ENCODE measurements at places on chromosomes 6 and 20.

DNA sequence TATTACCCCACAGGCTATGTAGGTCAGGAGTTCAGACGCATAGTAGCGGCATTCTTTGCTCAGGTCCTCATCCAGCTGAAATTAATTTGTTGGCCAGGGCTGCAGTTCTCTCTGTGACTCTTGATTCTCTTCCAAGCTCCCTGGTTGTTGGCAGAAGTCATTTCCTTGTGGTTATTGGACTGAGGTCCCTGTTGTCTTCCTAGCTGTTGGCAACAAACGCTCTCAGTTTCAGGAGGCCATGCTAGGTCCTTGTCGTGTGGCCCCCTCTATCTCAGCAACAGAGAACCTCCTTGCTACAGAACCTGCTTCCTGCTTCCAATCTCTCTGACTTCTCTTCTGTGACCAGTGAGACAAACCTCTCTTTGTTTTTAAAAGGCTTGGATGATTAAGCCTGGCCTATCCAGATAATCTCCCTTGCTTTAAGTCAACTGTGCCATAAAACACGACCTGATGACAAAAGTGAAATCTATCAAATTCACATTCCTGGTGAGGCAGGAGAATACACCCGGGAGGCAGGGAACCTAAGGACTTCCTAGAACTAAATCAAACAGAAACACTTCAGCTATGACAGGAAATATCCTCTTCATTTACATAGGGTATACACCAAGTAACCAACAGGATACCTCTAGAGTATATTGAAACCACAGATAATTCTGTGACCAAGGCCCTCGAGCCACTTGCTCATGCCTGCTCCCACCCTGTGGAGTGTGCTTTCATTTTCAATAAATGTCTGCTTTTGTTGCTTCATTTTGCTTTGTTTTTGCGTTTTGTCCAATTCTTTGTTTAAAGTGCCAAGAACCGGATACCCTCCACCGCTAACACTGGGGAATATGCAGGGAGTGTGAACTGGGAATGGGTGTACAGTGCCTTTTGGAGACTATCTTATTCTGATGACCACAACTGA is 196.0 kb downstream of the BTBD3 start:
- DNase-seq, result no peak

DNA sequence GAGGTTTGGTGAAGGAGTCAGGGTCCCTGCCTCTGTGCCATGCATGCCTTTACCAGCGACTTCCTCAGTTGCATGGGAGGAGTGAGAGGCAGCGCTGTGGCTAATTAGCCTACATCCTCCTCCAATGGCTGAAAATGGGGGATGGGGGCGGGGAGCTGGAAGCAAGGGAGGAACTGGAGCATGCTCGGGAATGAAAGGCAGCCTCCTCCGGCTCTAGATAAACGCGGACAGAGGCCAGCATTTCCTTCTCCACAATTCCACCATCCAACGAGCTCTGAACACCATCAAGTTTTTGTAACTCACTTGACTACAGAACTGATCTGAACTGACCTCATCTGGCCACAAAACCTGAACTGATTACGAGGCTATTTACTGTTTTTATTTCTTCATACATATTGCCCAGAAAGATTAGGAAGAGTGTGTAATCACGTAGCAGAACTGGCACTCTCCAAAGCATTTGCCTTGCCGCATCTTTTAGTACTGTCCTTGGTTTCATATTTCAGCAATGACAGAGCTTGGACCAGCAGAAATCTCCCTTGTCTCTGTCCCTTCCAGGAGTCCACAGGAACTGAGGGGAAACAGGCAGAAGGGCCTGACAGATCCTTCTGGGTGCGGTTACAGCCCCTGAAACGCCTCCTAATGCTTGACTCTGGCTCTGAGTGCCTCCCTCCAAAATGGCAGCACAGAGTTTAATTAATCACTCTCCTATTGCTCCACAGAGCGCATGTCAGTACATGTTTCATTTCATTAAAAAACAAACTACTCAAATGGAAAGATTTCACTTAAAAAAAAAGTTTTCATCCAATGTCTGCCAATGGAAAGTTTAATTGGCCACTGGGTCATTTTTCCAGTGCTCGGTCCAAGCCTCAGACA is 58.2 kb upstream of the TRAF3IP2 start:
- peak; percentile 38 for DNase-seq

DNA sequence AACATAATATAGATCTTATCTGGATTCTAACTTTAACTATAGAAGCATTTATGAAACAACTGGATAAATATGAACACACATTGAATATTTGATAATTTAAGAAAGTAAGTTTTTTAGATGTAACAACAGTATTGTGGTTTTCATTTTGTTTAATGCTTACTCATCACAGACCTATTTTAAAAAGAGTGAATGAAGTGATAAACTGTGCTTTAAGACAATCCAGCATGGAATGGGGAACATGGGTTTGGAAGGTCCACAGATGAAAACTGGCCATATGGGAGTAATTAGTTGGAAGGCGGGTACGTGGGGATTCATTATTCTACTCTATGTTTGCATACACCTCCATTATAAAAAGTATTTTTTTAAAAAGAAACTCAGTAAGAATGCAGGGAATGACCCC is 21.2 kb downstream of the EPB41L2 start:
- peak; percentile 37 for DNase-seq

DNA sequence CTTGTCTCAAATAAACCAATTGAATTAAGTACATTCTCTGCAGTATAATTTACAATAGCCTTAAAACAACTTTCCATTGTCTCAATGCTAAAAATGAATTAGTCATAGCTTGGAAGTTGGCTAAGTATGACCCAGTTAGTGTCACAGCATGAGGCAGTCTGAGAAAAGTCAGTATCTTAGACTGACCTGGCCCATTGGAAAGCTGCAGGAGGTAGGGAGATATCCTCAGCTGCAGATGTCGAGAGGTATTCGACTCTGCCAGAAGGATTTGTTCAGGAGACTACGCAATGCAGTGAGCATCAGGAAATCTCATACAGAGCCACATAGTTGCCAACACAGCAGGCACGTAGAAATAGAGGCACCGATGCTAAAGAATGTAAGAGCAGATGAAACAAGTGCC is 350.9 kb upstream of the NRSN1 start:
- no peak for DNase-seq

DNA sequence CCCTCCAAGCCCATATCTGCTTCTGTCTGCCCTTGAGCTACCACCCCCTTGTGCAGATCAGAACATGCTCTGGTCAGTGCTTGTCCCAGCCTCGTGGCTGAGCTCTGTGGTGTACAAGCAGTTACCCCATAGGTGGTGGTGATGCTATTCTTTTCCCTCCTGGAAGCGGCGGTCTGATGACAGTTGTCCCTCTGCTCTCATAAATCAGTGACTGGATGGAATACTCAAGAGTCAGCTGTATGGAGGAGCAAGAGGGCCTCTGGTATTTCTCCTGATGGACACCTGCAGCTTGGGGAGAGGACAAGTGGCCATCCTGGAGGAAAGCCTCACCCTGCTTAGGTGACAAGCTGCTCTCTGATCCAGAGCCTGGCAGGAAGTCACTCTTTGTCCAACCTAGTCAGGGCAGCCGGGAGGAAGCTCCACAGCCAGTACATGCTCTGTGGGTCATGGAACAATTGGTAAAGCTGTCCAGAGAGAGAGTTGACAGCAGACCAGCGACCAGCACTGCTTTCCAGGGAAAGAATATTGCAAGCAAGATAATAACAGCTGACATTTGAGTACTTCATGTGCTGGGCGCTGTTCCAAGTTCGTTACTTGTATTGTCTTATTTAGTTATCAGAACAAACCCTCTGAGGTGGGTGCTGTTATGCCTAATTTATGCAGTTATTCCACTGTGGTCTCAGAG is 47.1 kb downstream of the SCAND1 start:
- no peak for DNase-seq

DNA sequence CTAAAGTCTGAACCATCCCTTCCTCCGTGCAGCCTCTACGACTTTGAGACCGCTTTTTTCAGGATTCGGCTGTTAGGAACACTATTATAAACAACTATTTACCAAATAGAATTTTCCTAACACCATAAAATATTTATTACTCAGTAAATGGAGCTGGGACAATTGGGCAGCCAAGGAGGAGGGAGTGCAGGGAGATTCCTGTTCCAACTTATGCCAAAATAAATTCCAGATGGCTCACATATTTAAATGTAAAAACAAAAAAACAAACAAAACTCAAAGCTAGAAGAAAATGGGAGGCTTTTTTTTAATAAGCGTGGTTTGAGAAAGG is 48.1 kb downstream of the TCP11 start:
- peak; percentile 8 for DNase-seq

GRCh38 chr6:5403609-5404008 is 142.3 kb downstream of the FARS2 start:
- peak; percentile 22 for DNase-seq

GRCh38 chr6:160160929-160161646 is 39.5 kb downstream of the SLC22A1 start:
- DNase-seq, result no peak

DNA sequence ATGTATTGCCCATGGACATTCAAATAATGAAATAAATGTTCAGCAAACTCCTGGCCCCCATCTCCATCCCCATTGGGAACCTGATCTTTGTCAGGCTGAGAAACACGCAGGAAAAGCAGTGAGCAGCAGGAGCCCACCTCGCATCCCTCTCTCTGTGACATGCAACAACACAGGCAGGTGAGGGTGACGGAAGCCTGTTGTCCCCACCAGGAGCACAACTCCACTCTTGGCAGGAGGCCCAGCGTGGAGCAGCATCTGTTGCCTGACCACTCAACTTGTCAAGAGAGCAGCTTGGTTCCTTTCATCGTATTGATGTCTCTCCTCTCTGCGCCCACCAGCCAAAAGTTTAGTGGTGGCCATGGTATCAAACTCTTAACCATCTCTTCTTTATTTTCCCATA is 586.9 kb upstream of the ARID1B start:
- DNase-seq, result no peak

DNA sequence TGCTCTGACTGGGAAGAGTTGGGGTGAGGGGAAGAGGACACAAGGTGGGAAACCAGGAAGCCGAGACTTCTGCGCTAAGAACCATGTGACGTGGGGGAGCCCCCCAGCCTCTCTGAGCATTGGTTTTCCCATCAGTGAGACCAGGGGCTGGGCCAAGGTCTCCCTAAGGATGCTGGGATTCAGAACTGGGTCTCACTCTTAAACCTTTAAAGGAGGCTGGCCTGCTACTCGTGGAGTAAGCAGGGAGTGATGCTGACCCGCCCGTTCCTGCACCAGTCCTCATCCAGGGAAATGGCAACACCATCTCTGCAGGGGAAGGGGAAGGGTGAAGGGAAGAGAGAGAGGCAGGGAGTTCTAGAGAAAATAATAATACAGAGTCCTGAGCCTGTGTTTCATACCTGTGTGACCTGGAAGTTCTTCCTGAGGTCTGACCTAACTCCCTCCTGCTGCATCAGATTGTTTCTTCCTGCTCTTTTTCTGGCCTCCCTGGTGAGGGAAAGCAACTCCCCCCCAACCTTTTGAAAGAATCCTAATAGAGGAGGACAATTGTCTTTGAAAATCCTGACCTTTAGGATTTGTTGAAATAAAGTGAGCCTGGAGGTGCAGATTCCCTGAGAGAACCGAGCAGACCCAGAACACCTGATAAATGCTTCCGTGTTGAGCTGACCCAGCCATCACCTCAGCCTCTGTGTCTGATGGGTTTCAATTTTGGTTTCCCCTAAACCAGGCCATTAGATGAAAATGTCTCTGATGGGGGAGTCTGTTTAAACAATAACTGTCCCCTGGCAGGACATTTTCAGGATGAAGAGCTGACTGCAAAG is 3.0 kb upstream of the GRM4 start:
- no peak for DNase-seq

DNA sequence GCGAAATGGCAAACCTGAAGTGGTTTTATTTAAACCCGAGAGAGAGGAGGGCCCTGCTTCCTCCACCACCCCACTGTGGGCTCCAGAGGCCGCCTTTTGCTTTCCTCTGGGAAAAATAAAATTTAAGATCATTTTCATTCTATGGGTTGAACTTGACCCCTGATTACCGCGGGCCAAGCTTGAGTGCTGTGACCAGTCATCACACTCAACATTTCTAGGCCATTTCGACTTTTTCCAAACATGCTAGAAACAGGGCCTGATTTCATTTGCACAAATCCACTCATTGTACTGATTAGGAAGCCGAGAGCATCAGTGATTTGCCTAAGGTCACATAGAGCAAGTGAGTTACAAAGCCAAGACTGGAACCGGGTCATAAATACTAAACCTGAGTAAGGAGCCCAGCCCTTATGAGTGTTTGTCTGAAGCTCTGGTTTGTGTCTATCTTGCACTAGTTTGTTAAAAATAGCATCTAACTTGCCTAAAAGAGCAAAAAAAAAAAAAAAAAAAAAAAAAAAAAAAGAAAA is 179.7 kb downstream of the DLL1 start:
- DNase-seq, result no peak

DNA sequence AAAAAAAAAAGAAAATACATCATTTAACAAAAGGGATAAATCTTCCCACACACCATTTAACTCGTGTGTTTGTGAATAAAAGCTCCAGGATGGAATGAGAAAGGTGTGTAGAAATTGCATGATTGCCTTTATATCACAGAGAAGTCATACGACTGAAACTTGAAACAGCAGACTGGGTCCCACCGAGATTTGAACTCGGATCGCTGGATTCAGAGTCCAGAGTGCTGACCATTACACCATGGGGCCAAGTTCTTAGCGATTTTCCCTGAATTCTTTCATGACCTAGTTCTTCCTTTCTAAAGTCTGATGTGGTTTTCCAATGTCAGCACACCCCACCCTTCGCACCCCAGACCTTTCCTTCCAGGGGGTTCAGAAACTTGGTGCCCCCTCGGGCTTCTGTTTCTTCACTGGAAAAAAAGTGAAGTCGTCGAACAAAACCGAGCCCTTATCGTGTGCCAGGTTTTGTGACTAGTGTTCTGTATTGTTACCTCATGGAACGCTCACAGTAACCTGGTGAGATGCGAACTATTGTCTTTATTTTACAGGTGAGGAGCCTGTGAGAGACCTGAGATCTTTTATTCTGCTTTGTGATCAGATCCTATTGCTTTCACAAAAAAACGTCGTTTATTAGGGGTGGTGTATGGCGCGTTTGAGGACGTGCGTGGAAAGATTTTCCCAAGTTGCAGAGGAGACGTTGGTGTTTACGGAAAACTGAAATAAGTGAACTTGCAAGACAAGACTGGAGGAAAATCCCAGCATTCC is 120.8 kb downstream of the OR2B2 start:
- peak; percentile 87 for DNase-seq

DNA sequence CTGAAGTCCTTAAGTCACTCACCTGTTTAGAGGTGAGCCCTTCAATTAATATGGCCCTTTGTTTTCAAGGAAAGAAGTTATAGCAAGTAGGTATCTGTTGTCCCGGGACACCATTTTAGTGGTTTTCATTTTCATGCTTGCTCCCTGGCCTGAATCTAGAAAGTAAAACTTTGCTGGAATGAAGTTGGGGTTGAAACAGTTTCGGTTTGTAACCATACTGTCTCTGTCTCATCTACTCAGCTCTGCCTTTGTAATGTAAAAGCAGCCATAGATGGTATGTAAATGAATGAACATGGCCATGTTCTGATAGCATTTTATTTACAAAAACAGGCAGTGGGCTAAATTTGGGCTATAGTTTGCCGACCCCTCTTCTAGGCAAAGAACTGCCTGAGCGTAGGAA is 64.9 kb upstream of the GNRH2 start:
- DNase-seq, result no peak

GRCh38 chr20:22921595-22922421 is 113.3 kb upstream of the SSTR4 start:
- peak; percentile 8 for DNase-seq

GRCh38 chr6:15798533-15799255 is 135.9 kb upstream of the DTNBP1 start:
- DNase-seq, result no peak

- peak; percentile 50 for DNase-seq
Observed at GRCh38 chr20:38645980-38646858, 44.6 kb downstream of the ARHGAP40 start.

Data from IMR-90 (cell line).